Dermis microvascular lymphatic vessel endothelial cell (primary cell): ENCODE measurements at places on chromosomes 2 and 18. TPM values are rescaled to one million over a fixed set of nuclear protein-coding genes. Genes with fewer than 3 reads are reported as not detected.

PCARE gene
- not detected in 2 replicates for total RNA-seq

TTR gene
- not detected in 2 replicates for total RNA-seq

PECR gene
- total RNA-seq: 10.4 and 15.3 TPM in 2 replicates

CWC22 gene
- total RNA-seq: 10.1 TPM in 2 replicates

EN1 gene
- not detected in 2 replicates for total RNA-seq

CXCR1 gene
- total RNA-seq: not detected in 2 replicates

CYP1B1 gene
- total RNA-seq: 0.13 and 1.0 TPM in 2 replicates

MATN3 gene
- 1.0 and 1.4 TPM in 2 replicates for total RNA-seq

LTBP1 gene
- total RNA-seq: 22.1 and 82.4 TPM in 2 replicates

CXCR4 gene
- total RNA-seq: 26.8 and 37.0 TPM in 2 replicates

MSH2 gene
- total RNA-seq: 22.6 and 31.1 TPM in 2 replicates

DSG1 gene
- not detected in 2 replicates for total RNA-seq

TPO gene
- total RNA-seq: under 0.01 TPM in 1 of 2 replicates, not detected in the other

MRPS9 gene
- 12.9 and 18.7 TPM in 2 replicates for total RNA-seq

FLACC1 gene
- 0.13 and 0.39 TPM in 2 replicates for total RNA-seq

ANO7 gene
- 1.0 and 2.7 TPM in 2 replicates for total RNA-seq

RAMP1 gene
- not detected in 2 replicates for total RNA-seq

EIF5B gene
- 16.7 and 22.6 TPM in 2 replicates for total RNA-seq

RTN4 gene
- 92.2 and 132 TPM in 2 replicates for total RNA-seq

EPHA4 gene
- 2.2 and 2.4 TPM in 2 replicates for total RNA-seq

TANK gene
- total RNA-seq: 57.0 and 69.9 TPM in 2 replicates

TMEM178A gene
- total RNA-seq: 0.25 TPM in 1 of 2 replicates, not detected in the other

KIAA2012 gene
- not detected in 2 replicates for total RNA-seq

REG1B gene
- not detected in 2 replicates for total RNA-seq

GAREM1 gene
- total RNA-seq: 0.25 and 0.26 TPM in 2 replicates

PLEK gene
- total RNA-seq: under 0.01 and 0.26 TPM in 2 replicates

CGREF1 gene
- total RNA-seq: 2.8 and 5.1 TPM in 2 replicates

CROCC2 gene
- not detected in 2 replicates for total RNA-seq

CCDC74B gene
- 0.51 and 0.64 TPM in 2 replicates for total RNA-seq

C2orf80 gene
- total RNA-seq: not detected in 2 replicates
